ENCODE measurements at places on chromosomes 7 and 10.

GRCh38 chr7:43199371-43200160, 87.1 kb downstream of the HECW1 start:
- peak; percentile 49 for DNase-seq

- DNase-seq = no peak
Observed at GRCh38 chr7:100407285-100408180, 21.0 kb downstream of the ZCWPW1 start.

DNA sequence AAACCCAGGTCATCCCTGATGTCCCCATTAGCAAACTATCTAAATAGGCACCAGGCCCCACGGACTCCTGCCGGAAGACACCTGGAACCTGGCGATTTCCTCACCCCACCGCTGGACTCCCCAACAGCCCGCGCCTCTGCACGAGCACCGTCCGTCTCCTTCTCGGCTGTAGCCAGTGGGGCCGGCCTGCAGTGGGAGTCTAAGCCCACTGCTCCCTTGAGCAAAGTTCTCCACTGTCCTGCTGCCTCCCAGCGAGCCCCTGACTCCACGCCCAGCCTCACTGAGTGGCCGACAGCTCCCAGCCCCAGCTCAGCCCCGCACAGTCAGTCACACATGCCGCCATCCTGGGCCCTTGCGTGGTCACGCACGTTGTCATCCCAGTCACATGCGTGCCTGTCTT, 211.3 kb upstream of the PPP2R2D start:
- no peak for DNase-seq

GRCh38 chr10:19824381-19825342, 8.4 kb downstream of the PLXDC2 start:
- no peak for DNase-seq

Data from fibroblast of skin of left biceps (primary cell).